Coronary artery (tissue), 2 donors: ENCODE measurements at places on chromosomes 2 and 18.

DNA sequence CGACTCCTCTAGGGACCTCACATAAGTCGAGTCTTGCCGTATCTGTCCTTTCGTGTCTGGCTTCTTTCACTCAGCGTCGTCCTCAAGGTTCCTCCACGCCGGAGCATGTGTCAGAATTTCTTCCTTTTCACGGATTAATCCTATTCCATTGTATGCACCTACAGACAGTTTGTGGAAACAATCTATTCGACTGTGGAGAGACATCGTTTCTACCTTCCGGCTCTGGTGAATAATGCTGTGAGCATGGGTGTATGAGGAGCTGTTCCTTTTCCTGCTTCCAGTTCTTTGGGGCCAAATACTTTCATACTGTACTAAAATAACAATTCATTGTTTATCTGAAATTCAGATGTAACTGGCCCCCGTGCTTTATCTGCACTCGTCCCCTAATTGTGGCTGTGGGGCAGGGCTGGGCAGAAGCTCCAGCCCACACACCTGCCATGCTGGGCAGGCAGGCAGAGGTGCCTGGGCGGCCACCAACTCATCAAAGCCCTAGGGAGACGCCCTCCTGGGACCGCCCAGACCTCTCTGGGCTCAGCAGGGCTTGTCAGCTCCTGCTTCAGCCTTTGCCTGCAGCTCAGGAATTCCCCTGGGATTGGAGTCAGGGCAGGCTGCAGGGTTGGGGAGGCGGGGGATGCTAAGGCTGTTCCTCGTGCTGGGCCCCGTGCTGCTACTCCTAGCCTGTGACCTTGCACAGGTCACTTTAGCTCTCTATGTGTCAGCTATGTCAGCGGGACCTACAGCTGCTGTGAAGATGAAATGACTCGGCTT is 14.5 kb downstream of the GPC1 start:
- DNase-seq, result no peak

DNA sequence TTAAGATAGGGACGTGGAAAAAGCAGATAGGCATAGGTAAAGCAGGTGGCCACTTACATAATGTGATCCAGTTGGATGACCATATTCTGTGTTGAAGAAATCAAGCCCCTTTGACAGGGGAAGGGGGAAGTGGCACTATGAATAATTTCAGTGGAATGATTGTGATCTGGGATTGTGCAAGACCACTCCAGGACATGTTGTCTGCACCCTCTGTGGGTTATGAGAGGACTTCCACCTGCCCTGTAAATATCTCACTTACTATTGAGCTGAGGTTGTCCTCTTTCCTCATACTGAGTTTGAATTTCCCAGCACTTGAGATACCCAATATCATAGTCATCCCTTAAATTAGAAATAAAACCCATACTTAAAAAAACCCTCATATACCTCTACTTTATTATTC is 220.7 kb downstream of the IRS1 start:
- no peak for DNase-seq

DNA sequence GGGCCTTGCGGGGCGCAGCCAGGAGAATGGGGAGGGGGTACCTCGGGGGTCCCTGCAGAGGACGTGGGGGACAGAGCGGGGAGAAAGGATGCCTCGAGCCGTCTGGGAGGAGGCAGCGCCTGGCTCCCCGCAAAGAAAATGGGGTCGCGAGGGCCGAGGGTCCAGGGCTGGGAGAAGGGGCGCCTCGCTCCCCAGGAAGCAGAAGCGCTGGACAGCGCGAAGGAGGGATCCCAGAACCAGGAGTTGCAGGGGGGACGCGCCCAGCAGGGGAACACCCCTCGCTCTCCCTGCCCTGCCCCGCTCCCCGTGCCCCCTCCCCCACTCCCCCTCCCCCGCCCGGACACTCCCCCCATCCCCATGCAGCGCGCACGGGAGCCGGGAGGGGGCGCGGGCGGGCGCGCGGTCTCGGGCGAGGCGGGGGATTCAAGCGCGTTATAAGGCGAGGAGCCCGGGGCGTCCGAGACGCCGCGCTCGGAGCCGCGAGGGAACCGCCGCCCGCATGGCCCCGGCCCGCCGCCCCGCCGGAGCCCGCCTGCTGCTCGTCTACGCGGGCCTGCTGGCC is at the start of gene ERFE:
TSS of gene ERFE (plus strand) at position 462 of the 562 bp plus-strand sequence. CDS start at position 500, 38 bp downstream.
- no peak for DNase-seq

DNA sequence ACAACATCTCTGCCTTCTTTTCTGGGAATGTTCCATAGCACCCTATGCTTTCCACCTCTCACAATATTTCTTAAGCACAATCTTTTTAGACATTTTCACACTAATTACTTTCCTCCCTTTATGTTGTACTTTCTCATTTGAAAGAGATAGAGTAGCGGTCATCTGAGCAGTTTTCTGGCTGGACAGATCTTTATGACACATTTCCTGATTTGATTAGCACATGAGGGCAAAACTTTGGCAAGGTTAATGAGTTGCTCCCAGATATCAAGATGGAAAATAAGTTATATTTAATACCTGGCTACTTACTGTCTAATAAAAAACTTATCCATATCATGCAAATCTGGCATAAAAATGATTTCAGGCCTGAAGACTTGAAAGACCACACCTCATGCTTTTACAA is 723.9 kb downstream of the SOCS6 start:
- DNase-seq, result no peak
